Activated gamma-delta T cell treated with anti-CD3 and anti-CD28 coated beads, Interleukin-2, amount 50 U/mL, for 16 hours (primary cell): ENCODE measurements at places on chromosomes 6 and 20.

- DNase-seq, result no peak
These were observed 10.0 kb downstream of the AFDN start for GRCh38 chr6:167836721-167837120.

DNA sequence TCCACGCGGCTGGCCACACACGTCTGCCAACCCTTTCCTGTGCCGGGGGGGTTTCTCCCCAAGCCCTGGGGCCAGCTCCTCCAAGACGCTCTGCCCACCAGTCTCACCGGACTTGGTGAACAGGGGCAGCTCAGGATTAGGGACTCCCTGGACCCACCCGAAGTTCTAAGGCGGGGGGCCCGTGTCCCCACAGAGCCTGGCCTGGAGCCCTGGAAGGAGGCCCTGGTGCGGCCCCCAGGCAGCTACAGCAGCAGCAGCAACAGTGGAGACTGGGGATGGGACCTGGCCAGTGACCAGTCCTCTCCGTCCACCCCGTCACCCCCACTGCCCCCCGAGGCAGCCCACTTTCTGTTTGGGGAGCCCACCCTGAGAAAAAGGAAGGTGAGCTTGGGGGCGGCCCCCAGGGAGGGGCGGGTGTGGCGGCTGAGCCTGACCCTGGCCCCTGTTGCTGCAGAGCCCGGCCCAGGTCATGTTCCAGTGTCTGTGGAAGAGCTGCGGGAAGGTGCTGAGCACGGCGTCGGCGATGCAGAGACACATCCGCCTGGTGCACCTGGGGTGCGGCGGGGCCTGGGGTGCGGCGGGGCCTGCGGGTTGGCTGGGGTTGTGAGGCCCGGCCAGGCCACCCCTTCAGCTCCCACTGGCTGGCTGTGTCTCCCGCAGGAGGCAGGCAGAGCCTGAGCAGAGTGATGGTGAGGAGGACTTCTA, 2.3 kb downstream of the SLC2A4RG start:
- no peak for DNase-seq

DNA sequence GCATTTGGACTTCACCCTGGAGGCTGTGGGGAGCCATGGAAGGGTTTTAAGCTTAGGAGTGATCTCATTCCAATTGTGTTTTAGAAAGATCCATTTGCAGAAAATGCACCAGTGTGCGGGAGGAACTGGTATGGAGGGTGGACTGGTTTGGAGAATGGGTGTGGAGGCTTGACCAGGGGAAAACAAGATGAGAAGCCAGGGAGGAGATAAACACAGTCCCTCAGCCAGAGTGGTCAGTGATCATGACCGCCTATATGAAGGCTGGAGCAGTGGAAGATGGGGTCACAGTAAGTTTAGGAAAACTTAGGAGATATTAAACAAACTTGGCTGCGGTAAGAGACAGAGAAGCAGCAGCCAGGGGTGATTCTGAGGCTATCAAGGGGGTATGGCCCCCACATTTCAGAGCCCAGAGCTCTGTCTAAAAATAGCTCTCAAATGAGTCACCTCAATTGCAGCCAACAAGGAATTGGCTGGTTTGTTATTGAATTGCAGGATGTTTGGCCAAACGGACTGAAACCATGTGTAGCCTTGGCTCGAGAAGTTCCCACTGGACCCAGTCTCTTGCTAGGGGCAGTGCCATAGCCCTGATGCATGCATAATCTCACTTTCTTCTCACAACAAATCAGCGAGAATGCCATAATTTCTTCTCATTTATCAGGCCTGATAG, 159.9 kb upstream of the TOP1 start:
- no peak for DNase-seq

DNA sequence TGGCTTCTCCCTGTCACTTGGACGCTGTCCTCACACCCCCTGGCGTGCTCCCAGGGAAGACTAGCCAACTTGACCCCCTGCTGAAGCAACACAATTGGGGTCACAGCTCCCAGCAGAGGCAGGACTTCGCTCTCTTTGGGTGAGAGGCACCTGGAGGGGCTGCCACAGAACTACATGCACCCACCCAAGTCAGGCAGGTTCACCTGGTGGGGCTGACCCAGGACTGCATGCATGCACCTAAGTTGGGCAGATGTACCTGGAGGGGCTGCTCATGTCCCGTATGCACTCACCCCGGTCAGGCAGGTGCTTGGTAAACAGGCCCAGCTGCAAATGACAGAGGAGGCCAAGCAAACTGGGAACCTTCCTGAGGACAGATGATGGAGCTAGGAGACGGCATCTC, 154.3 kb upstream of the RPS6KA2 start:
- DNase-seq, result no peak

- no peak for DNase-seq
These were observed 49.9 kb upstream of the TMEM30A start for GRCh38 chr6:75334266-75335040.

GRCh38 chr6:98947411-98948292, at the start of gene FBXL4:
Gene FBXL4 (minus strand): TSS chr6:98947946. CDS start chr6:98926988, 20,958 bp downstream.
- DNase-seq, result peak; percentile 64

GRCh38 chr6:106440546-106440945, 80.0 kb downstream of the CRYBG1 start:
- DNase-seq, result no peak

- DNase-seq, result no peak
These were observed 3.7 kb upstream of the SLC17A2 start for GRCh38 chr6:25934156-25934555.

DNA sequence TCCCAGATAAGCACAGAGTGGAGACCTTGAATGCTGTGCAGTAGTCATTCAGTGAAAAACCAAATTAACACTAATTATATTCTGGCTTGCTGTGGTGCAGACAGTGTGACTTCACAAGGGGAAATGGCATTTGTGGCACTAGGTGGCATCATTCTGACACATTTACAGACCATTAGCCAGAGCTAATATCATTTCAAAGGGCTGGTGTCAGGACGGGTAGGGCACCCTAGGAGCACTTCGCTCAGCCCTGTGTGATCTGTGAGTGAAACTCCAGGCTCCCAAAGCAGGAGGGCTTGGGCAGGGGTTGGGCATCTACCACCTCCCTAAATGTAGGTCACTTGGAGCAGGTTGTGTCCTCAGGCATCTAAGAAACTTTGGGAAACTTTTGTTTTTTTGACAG, 555.8 kb downstream of the PKHD1 start:
- DNase-seq, result no peak

GRCh38 chr6:161815965-161816364, 542.1 kb upstream of the AGPAT4 start:
- no peak for DNase-seq

DNA sequence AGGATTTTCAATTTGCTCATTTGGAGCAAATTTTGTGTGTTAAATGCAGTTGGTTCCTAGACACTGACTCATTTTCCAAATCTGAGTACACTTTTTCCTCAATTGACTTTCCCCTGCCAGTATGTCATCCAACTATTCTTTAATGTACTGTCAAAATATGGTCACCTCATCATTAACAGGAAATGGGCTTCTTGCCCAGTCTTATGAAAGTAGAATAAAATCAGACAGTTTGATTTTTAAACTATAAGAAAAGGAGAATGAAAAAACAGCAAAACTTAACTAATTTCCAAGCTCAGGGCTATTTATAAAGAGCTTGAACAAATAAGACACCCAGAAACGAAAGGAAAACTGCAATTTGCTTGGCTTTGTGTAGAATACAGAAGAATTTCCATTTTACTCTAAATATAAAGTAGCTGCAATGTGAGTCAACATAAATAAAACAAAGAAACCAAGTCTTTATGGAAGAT, 43.7 kb upstream of the RAB23 start:
- DNase-seq, result no peak

GRCh38 chr20:49862607-49863200, 50.1 kb downstream of the SLC9A8 start:
- no peak for DNase-seq

- DNase-seq, result no peak
These were observed 154.5 kb upstream of the SCGN start for GRCh38 chr6:25497383-25498040.

GRCh38 chr6:125679128-125679527, 70.3 kb upstream of the HEY2 start:
- no peak for DNase-seq

- no peak for DNase-seq
These were observed 3.3 kb downstream of the VEGFA start for GRCh38 chr6:43773050-43773979.

GRCh38 chr6:102215425-102215824, 821.9 kb downstream of the GRIK2 start:
- no peak for DNase-seq

DNA sequence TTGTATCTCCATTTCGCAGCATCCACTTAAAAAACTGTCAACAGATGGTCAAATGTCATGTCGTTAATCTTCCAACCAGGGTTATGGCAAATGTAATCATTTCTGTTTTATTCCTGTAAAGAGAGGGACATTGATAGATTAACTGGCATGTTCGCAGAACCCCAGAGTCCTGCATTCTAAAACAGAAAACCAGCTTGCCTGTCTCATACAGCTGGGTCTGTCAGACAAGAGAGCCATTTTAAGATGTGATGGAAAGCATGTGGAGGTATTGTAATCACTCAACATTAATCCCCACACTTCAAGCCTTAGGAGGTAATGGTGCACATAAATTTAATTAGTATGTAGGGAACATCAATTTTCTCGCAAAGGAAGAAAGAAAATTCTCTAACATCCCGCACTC, 4.4 kb downstream of the SMLR1 start:
- DNase-seq, result no peak

- no peak for DNase-seq
These were observed 51.4 kb downstream of the TMEM242 start for GRCh38 chr6:157271911-157272310.

- no peak for DNase-seq
These were observed 433.7 kb upstream of the CHD6 start for GRCh38 chr20:42051921-42052320.

DNA sequence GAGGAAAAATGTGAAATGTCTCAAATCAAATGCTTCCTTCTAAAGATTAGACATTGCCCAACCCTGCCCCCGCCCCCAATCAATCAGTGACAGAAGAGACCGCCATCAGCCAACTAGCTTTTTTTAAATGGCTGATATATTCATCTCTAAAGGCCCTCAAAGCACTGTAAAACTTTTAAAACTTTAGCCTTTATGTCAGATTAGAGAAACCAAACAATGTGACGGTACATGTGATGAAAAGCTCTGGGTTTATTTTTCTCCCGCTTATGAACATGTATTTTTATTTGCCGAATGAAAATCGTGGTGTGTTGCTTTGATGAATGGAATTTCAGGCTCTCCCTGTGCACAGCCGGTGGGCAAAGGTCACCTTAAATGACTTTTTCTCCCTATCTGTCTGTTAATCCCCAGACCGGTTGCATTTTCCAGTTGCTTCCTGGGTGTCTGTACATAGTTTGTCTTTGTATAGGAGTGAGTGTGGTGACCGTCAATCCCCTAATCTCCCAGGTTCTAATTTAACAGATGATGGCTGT, 38.5 kb downstream of the TBC1D7 start:
- no peak for DNase-seq

DNA sequence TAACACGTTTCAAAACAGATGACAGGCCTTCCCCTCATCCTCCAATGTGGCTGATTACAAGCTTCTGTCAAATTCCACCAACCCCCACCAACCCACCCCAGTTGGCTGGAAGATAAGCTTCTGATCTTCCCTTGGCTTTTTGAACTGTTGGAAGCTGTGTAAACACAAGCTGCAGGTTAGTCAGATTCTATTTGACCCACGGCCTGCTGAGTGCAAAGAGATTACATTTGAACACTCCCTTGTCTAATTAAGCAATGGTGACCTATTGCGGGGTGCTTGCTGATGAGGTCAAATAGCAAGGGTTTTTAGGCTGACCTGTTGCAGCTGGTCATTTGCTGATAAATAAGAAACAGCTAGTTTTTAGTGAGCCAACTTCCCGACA, 379.7 kb downstream of the BMP2 start:
- no peak for DNase-seq

DNA sequence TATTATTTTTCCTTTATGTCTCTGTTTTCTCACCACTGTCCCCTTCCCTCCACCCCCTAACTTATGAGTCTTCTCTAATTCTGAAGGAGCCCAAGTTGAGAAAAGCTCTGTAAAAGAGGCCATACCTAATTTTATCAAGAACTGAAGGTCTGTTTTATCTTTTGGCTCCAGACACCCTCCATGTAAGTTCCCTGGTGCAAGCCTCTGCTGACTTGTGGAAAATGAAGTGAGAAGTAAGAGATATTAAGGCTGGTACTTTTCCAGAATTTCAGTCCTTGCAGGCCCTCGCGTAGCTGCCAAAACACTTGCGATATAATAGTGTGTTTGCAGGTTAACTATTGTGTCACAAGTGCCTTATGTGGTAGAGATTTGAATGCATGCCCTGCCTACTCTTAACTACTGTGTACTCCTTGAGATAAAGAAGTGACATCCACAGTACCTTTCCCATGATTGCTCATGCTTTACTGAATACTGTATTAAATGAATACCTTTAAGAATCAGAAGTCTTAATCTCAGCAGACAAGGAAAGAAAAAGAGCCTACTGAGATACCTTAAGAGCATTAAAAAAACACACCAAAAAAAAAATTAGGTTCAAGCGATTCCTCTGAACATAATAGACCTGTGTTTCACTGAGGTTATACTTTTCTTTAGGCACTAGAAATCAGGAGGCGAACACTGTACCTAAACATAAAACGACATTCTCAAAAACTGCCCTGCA, 143.6 kb upstream of the ZNF184 start:
- no peak for DNase-seq

GRCh38 chr6:2982426-2983117, 11.2 kb upstream of the SERPINB6 start:
- DNase-seq, result no peak

GRCh38 chr6:157892363-157892877, 69.4 kb downstream of the SNX9 start:
- no peak for DNase-seq

DNA sequence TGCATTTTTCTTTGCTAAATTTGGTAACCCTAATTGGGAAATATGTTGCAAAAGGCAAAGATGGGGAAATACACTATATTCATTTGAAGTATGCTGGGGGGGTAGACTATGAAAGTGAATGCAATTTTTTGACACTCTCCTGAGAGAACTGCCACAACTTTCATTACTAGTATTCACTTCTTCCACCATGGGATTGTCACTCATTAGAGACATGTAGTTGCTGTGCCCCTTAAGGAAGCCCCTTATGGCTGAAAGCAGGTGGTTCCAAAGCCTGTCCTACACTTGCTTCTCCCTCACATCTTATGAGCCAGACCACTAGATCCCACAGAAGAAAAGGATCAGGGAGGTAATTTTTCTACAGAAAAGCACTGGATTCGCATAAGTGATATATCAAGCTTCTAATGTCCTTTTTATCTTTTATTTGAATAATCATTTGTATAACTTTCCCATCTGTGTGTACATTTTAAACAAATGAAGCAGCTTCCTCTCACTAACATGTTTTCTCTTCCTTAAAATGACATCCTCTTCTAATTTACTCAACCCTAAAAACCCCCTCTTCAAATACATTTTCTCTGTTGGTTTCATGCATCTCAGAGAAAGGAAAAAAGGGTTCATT, 83.8 kb downstream of the GCLC start:
- no peak for DNase-seq

- DNase-seq, result no peak
These were observed 17.1 kb downstream of the TGM3 start for GRCh38 chr20:2312876-2313275.
